ENCODE measurements at places on chromosomes 6 and 20. TPM values are rescaled to one million over a fixed set of nuclear protein-coding genes. Genes with fewer than 3 reads are reported as not detected.

Gene BPIFA2
- total RNA-seq: not detected

- DNase-seq: no peak
Observed at GRCh38 chr6:136408204-136408603, 118.6 kb upstream of the BCLAF1 start.

Gene LY6G5B
- total RNA-seq: 3.2 TPM

DNA sequence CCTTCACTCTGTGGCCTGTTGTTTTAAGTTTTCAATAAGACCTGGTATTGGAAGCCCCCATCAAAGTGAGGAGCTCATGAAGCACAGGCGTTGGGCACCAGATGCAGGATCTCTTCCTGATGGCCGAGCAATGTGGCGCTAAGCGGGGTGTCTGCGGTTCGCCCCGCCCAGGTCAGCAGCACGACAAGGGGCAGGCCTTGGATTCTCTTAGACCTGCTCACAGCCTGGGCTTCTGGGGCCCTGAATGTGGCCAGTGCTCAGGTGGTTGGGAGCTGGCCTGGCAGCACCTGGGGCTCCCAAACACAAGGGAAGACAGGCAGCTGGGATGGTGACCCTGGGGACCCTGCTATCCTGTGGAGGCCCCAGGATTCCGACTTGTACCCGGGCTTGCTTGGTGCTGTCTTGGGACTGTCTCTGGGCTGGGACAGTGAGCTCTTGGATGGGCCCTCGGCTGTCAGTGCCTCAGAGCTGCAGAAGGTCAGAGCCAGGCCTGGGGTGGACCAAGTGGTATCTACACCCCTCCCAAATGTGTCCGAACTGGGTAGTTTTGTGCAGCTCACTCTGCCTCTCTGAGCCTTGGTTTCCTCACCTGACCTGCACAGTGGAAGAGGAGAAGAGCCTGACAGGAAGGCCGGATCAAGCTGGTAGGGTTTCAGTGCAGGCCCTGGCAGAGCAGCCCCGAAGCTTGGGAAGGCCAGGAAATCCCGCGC lies 69.1 kb downstream of the PHACTR3 start:
- DNase-seq: no peak

DNA sequence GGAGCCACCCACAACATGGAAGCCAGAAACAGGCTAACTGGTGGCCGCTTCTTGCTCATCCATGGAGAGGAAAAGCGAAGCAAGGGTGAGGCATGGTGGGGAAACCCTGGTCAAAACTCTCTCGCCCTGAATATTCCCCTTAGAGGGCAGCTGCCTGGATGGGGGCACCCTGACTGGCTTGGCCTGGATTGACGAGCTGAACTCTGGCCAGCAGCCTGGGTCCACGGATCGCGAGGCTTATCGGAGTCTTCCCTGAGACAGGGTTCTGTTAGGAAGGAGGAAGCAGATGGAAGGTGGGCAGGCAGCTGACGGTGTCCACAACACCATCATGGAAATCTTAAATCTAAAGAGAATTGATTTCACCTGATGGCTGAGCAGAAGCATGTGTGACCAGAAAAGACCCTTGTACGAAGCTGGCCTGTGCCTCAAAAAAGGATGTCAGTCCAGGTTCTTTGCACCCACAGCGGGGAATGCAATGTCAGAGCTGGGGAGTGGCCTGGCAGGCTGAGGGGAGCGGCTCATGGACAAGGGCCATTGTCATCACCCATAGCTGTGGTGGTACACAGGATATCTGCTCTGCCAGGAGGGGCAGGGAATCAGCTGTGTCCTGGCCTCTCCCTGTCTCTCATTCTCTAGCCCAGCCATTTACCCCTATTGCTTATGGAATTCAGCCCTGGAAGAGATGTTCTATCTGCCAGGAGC lies 109.4 kb upstream of the SNX9 start:
- DNase-seq: no peak

DNA sequence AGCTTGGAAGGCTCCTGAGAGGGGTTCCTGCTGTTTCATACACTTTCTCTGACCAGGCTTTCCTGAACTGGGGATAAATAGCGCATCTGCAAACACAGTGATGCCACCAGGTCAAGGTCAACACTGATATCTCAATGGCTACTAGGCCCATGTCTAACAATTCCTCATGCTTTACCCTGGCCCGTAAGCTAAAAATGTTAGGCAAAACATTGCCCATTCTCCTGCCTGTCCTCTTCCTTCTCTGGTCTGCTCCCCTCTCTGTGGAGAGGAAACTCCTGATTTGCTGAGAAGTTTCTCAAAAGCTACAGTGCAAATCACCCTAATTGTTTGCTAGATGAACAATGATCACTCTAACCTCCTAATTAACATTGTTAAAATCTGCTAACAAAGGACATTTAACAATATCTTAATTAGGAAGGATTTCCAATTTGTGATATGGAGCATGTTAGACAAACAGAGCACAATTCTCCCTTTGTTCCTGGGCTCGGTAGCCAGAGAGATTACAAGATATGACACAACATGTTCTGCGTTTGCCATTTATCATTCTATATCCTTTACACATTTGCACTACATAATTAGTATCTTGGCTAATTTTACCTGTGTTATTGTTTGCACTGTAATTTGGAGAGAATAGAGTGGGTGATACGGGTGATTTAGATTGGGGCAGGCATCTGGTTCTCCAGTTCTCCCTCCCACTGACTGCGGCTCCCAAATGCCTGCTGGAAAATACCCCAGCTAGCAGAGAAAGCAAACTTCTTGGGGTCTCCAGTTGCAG lies 266.8 kb downstream of the CD83 start:
- no peak for DNase-seq

Gene LGSN
- total RNA-seq: not detected

Gene AKAP12
- 63.4 TPM for total RNA-seq

Gene C20orf144
- 0.42 TPM for total RNA-seq

- DNase-seq: no peak
Observed at GRCh38 chr20:37315452-37316110, 26.1 kb downstream of the MANBAL start.

GRCh38 chr6:52728394-52728793 lies 34.9 kb downstream of the GSTA2 start:
- DNase-seq: no peak

- peak; percentile 68 for DNase-seq
Observed at GRCh38 chr6:135535989-135536414, 38.5 kb upstream of the AHI1 start.

- DNase-seq: no peak
Observed at GRCh38 chr6:124903797-124904196, 58.4 kb upstream of the RNF217 start.

Gene PTK7
- total RNA-seq: 88.3 TPM

DNA sequence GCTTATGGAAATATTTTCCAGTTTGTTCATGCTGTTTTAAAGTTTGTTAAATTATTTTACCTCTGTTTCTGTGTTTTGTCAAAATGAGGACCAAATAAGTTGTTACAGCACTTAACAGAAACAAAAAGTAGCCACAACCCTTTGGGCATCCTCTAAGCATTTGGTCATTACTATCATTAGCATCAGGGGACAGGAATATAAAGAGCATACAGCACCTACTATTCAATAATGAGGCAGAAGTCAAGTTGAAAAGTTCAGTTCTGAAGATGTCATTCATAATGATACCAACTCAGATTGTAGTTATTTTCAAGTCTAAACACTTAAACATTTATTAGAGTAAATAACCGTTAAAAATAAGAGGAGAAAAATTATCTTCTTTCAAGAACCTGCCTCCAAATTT lies 862.3 kb upstream of the FLRT3 start:
- no peak for DNase-seq

Gene PCK1
- total RNA-seq: 0.05 TPM

Gene HLA-DMB
- total RNA-seq: not detected

- no peak for DNase-seq
Observed at GRCh38 chr20:41047279-41047974, 18.8 kb downstream of the TOP1 start.

Data from SJCRH30 (cell line).